IMR-90 (cell line): ENCODE measurements at places on chromosomes 5 and 9. TPM values are rescaled to one million over a fixed set of nuclear protein-coding genes. Genes with fewer than 3 reads are reported as not detected.

GRCh38 chr5:94869921-94870320, 251.5 kb downstream of the SLF1 start:
- DNase-seq: no peak

DNA sequence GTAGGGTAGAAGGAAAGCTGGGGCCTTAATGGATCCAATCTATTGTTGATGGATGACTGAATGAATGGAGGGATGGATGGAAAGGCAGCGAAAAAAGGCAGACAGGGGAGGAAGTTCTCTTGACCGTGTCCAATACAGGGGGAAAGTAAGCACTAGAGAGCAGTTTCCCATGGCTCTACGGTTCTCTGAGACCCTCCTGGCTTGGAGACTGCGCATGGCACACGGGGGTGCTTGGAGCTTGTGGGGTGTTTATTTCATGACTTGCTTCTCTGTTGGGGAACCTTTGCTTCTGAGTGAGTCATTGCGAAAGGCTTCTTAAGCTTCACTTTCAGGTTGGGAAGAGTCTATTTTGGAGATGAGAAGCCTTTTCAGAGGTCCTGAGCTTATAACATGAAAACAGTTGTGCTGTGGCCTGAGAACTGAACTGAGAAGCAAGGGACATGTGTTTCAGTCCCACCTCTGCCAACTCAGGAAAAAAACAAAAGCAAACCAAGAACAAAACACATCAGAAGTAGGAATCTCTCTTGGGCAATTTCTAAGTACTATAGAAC, 12.8 kb upstream of the TEX48 start:
- peak; percentile 26 for DNase-seq

DNA sequence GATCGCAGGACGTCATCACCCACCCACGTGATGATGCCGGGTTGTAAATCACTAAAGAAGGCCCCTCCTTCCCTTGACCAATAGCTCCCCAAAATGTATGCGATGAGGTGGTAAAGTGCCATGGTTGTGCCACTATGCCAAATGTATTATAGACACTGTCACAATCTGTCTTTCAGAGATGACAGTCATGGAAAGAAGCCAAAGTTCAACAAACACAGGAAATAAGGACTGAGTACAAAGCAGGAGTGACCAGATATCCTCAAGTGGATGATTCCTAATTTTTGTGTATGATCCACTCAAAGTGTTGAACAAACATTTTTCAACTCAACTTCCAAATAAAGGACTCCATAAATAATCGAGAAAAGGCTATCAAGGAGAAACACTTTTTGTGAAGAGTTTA, 12.5 kb downstream of the GLIS3 start:
- no peak for DNase-seq

DNA sequence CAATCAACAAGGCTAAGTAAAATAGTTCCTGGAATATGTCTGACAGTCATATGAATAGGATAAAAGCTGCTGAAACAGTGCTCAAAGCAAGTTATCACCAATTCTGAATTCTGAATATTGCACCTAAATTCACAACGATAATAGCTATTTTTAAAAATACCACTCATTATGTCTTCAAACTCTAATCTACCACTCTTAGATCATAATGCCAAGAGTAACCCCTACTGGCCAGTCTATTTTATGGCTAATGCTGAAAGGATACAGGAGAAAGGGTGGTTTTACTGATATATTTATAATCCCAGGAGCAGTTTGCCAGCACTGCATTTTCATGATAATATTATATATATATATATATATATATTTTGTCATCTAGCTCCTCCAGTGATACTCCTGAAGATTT, 232.8 kb downstream of the PDE4D start:
- DNase-seq: peak; percentile 2

- no peak for DNase-seq
Measured at GRCh38 chr9:28410411-28410810, 837.1 kb upstream of the C9orf72 start.

GRCh38 chr5:57280853-57281252, 107.0 kb downstream of the GPBP1 start:
- no peak for DNase-seq

- no peak for DNase-seq
Measured at GRCh38 chr9:88673886-88674285, 138.9 kb downstream of the NXNL2 start.

DNA sequence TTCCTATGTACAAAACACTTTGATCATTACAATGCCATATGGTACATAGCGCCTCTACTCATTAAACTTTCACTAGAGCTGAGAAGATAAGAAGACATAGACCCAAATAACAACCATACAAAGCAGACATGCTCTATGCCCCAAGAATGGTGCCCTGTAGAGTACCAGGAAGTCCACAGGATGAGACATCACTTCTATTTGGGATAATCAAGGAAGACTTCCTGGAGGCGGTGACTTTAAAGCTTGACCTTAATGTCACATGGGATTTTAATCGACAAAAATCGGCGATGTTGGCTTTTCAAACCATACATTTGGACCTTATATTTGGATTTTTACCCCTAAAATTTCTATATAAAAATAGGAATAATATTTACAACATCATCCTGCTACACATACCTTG, 224.3 kb upstream of the MAP3K1 start:
- no peak for DNase-seq

QRFP gene
- total RNA-seq: not detected in 2 replicates

CMYA5 gene
- total RNA-seq: 0.83 and 0.90 TPM in 2 replicates

SPATA31A3 gene
- not detected in 2 replicates for total RNA-seq

ENTR1 gene
- total RNA-seq: 14.5 and 17.2 TPM in 2 replicates
